ENCODE measurements at places on chromosomes 3 and 15.

DNA sequence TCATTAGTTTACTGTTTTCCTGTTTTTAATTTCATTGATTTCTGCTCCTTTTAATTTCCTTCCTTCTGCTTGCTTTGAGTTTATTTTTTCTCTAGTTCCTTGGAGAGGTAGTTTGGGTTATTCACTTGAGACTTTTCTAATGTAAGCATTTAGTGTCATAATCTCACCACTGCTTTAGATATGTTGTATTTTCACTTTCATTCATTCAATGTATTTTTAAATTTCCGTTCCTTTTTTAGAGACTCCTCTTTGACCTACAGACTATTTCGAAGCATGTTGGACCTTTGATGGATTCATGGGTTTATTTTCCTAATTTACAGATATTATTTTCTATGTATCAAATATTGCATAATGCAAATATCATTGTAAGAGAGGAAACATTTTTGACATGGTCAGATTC is 23.3 kb downstream of the KLHL18 start:
- DNase-seq, result no peak

DNA sequence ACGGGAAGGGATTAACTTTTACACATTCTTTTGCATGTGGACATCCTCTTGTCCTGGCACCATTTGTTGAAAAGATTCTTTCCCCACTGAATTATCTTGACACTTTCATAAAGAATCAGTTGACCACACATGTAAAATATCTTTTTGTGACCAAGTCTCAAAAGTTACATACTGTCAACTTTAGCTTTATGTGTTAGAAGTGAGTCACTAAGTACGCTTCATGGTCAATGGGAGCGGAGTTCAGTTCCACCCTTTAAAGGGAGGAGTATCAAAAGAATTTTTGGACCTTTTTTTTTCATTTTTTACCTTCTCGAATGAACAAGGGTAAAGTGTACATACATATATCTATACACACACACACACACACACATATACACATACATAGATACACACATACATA is 35.4 kb downstream of the MAPK6 start:
- no peak for DNase-seq

GRCh38 chr3:140189976-140190375 is 255.0 kb downstream of the CLSTN2 start:
- DNase-seq, result no peak

- DNase-seq, result no peak
Observed at GRCh38 chr15:43294091-43294706, 27.5 kb upstream of the TGM5 start.

GRCh38 chr3:77326586-77326985 is 286.7 kb downstream of the ROBO2 start:
- DNase-seq, result no peak

- DNase-seq, result no peak
Observed at GRCh38 chr3:197701841-197702240, 34.9 kb downstream of the RUBCN start.

DNA sequence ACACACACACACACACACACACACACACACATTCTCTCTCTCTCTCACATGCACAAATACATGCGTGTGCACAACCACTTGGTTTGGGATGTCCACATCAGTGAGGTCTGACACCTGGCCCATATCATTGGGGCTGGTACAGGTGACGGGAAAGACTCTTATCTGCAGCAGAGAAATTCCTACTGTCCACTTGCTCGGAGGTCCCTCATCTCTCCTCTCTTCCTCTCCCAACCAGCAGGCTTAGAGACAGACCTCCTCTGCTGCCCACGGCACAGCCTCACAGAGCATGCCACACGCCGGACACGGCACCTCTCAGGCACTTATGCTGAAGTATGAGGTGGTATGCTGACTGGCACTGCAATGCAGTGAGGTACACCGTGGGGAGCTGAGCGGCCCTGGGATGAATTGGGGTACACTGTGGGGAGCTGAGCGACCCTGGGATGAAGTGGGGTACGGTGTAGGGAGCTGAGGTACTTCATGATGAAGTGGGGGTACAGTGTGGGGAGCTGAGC is 41.7 kb downstream of the MAGEF1 start:
- no peak for DNase-seq

- DNase-seq, result no peak
Observed at GRCh38 chr3:17290894-17291293, 406.1 kb downstream of the PLCL2 start.

DNA sequence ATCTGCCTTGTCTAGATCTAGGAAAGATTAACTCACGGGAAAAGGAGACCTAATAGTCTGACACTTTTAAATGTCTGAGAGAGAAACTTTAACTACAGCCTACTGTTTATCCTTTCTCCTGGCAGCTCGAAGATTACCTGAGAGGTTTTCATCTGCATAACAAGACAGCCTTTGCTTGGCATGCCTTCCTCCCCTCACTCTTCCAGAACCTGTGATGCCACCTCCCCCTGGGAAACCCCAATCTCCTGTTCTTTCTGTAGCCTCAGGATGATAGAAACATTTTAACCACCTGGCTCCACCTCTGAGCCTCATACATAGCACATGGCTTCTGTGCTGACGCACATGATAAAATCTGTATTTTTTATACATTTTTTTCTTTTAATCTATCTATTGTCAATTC is 420.8 kb downstream of the CNTN6 start:
- no peak for DNase-seq

GRCh38 chr3:114446600-114446999 is 152.8 kb downstream of the TIGIT start:
- no peak for DNase-seq

DNA sequence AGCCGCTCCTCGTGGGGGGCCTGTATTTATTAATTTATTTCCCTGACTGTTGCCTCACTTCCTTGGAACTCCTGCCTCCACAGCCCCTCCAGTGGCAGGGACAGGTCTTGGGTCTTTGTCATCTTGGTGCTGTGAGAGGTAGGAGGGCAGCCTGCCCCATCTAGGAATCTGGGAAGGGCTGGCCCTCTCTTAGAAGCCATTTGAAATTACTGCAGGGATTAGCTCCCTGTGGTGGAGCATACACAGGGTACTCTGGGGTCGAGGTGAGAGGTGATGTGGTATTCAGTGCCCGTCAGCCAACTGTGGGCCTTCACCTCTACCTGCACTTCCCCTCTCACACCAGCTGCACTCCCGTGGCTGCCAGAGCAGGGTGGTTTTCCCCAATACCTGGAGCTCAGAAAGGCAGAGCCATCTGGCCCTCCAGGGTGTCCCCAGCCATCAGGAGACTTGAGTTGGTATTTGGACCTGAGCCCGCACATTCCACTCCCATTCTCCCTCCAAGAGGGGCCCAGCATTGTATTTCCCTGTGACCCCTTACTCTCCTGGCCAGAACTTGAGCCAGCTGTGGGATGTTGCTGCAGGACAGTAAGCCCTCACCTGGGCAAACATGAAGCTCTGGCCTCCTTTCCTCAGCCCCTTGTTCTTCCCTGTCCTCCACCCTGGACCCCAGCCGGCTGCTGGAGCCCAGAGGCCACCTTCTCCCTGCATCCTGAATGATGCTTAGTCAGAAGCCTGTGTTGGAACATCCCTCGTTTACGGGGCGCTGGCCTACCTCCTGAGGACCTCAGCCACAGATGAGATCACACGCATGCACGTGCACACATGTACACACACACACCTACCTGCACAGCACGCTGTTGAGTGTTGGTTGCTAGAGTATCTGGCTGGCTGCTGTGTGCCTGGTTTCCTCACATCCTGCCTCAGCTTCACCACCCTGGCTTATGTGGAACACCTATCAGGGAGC is 2.0 kb upstream of the JMJD7 start:
- no peak for DNase-seq

DNA sequence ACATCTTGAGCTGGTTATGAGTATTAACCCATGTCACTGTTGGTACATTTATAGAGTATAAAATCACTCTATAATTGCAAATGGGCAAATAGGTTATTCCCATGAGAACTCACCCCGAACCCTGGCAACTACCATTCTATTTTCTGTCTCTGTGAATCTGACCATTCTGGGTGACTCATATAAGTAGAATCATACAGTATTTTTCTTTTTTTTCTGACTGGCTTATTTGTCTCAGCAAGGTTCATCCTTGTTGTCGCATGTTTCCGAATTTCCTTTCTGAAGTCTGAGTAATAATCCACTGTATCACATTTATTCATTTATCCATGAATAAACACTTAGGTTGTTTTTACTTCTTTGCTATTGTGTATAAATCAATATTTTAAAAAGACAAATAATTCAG is 59.9 kb upstream of the CHRM5 start:
- peak; percentile 21 for DNase-seq

DNA sequence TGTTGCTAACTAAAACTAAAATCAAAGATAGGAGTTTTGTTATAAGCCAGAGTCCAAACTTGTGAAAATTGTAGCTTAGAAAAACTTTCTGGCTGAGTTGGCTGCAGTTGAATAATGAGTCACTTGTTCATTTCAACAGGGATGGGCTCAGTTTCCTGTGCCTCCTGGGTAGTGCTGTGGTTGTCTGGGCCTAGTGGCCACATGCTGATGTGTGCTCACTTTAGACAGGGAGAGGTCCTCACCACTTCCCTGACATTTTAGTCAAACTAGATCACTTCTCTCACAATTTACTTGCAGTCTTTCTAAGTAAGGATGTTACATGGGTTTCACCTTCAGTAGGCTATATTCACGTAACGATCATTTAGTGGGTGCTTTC is 6.3 kb upstream of the UBE2Q2 start:
- DNase-seq, result peak; percentile 88

DNA sequence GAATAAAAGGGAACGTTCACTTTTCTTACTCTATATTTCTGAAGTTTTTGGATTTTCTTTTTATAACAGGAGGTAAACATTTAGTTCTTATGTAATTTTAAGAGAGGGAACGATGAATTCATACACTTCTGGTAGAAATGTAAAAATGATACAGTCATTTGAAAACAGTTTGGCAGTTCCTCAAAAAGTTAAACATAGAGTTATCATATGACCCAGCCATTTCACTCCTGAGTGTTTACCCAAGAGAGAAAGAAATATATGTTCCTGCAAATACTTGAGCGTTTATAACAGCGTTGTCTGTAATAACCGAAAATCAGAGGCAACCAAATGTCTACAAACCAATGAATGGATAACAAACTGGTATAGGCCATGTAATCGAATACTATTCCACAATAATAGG is 20.8 kb upstream of the CCR9 start:
- DNase-seq, result no peak

- DNase-seq, result peak; percentile 20
Observed at GRCh38 chr3:132283440-132283839, 33.8 kb upstream of the ACP3 start.

- peak; percentile 76 for DNase-seq
Observed at GRCh38 chr3:66075281-66075680, 36.6 kb upstream of the MAGI1 start.

DNA sequence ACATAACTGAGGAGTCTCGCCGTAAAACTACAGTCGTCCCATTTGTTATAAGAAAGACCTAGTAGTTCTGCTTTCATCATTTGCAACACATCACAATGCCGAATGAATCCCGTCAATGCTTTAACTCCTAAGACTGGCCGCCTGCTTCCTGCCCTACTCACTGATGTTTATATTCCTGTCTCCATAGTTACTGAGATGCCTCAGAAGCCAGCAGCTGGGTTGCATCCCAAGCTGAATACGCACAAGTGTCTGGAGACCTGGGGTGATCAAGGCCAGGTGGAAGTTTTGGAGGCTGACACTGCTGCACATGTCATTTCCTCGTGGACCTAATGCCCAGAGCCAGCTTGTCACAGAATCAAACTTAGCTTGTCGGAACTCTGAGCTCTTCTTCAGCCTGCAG is 95.2 kb upstream of the UBE2E1 start:
- DNase-seq, result peak; percentile 29

DNA sequence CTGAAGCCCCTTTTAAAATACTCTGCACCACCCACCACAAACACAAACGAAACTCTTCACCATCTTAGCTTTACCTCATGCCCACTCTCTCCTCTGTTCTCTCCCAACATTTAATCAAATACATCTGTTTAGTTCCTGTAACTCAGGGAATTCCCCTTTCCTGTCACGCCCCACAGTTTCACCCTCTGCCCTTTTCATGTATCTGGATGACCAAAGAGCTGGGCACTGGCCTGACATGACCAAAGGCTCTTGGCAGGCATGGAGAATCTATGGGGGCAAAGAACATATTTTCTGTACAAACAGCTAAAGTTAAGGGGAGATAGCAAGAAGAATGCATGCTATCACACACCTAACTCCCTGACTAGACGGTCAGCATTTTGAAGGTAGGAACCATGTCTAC is 270.0 kb downstream of the TBL1XR1 start:
- DNase-seq, result no peak

- peak; percentile 58 for DNase-seq
Observed at GRCh38 chr15:84552896-84553295, 47.9 kb upstream of the ZSCAN2 start.

DNA sequence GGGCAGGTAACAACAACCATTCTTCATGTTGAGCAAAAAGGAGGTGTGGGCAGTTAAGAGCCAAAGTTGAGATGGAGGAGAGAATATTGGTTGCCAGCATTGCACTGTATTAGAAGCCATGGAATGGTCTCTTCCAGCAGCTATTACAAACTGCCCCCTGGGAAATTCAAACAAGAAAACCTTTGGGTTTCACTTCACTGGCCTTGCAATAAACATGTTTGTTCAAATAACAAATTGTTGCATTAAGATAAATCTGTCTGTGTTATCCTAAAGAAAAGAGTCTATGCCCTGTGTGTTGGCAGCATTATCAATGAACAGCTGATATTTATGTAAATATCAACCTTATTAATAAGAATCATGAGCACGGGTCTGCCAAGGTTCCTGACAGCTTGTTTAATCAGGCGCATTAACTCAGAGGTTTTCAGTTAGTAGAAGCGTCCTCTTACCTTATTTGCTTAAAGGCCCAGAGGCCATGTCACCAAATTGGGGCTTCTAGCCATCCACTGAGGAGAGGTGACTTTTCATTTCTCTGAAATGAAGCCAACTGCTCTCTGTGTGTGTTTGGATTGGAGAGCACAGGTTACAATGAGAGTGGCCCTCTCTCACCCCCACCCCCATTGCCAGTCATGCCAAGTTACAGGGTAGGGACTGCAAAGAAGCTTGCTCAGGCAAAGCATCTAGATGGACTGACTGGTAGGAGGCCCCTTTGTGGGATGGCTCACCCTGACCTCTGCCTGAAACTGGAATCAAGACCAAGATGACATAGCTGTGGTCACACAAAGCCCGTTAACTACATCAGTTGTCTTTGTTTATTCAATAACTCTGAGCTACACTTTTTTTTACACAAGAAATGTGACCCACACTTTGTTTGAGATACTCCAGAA is 10.5 kb downstream of the FILIP1L start:
- DNase-seq, result peak; percentile 58

GRCh38 chr3:104206925-104207324 is 1159.8 kb upstream of the ALCAM start:
- no peak for DNase-seq

DNA sequence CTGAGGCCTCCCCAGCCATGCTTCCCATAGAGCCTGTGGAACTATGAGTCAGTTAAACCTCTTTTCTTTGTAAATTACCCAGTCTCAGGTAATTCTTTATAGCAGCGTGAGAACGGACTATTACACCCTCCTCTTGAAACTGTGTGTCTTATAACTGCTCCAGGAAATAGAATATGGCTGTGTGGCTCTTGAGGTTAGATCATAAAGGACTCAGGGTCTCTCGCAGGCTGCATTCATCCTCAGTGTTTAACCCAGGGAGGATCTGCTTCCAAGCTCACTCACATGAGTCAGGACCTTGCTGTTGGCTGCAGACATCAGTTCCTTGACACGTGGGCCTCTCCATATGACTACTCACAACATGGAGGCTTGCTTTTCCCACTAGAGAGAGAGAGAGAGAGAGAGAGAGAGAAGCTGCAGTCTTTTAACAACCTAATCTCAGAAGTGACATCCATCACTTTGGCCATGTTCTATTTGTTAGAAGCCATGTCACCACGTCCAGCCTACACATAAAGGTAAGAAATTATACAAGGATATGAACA is 114.3 kb upstream of the UBE2E1 start:
- DNase-seq, result no peak

Data from AG20443 (cell line).